Stimulated activated CD8-positive, alpha-beta memory T cell treated with anti-CD3 and anti-CD28 coated beads, Interleukin-15, amount 100 ng/mL, for 48 hours (primary cell): ENCODE measurements at places on chromosomes 11 and 22.

- no peak for DNase-seq
Observed at GRCh38 chr11:46247659-46248058, 29.8 kb upstream of the CREB3L1 start.

GRCh38 chr22:35660291-35661127 is 12.3 kb downstream of the APOL6 start:
- DNase-seq, result no peak

DNA sequence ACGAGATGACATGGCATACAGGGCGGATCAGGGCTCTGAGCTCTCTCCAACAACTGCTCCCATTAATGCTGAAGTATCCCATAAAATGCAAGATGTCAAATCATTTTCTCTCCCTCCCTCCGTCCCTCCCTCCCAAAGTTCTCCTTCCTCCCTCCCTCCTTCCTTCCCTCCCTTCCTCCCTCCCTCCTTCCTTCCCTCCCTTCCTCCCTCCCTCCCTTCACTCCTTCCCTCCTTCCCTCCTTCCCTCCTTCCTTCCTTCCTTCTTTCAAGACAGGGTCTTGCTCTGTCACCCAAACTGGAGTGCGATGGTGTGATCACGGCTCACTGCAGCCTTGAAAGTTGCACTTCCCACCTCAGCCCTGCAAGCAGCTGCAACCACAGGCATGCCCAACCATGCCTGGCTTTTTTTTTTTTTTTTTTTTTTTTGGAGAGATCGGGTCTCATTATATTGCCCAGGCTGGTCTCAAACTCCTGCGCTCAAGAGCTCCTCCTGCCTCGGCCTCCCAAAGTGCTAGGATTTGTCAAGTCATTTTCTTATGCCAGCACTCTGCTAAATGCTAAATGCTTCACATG is 38.2 kb downstream of the TXN2 start:
- no peak for DNase-seq

DNA sequence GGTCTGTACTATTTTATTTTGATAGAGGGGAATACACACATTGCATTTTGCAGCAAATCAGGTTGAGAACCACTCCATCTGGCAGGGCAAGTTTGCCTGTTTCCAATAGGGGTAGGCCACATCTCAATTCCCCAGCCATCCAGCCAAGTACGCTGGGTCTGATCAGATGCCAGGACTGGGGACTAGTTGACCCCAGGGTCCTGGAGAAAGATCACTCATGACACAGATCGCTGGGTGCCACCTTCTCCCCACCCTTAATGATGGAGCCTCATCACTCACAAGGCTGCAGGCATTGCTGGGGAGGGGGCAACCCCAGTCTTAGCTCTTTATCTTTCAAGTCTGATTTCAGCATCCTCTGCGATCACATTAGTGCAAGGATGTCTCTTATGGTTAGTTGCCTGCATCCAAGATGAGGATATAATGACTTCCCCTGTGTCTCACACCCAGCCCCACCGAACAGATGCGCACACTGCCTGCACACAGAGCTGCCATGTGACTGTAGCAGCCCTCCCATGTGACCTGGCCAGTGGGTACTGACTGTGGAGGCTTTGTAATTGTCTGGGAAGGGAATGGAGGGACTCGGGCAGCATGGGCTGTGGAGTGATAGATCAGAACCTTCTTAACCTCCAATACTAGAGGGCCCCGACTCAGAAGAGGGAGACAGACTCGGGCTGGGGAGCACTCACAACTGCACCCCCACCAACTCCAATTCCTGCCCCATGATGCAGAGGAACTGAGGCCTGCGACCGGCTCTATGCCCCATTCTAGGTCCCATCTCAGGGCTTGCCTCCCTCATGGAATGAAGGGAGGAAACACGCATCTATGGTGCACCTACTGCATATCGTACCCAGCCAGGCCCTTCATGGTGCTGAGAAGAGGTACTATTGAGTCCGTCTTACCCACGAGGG is 155.8 kb downstream of the DSCAML1 start:
- DNase-seq, result no peak

DNA sequence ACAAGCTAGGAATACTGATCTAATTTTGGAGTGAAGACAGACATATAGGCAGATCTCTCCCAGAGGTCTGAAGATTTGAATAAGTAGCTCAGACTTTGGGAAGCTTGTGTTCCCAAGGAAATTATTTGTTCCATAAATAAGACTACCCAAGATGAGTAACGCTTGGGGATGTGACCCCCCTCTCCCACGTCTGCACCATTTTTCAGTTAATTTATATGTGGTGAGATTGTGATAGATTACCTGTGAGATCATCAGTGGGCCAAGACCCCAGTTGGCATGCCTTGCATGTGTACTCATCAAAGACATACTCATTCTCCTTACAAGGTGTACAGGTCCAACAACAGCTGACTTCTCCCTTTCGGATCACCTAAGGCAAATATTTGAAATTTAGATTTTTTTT is 252.8 kb upstream of the CTSC start:
- no peak for DNase-seq

DNA sequence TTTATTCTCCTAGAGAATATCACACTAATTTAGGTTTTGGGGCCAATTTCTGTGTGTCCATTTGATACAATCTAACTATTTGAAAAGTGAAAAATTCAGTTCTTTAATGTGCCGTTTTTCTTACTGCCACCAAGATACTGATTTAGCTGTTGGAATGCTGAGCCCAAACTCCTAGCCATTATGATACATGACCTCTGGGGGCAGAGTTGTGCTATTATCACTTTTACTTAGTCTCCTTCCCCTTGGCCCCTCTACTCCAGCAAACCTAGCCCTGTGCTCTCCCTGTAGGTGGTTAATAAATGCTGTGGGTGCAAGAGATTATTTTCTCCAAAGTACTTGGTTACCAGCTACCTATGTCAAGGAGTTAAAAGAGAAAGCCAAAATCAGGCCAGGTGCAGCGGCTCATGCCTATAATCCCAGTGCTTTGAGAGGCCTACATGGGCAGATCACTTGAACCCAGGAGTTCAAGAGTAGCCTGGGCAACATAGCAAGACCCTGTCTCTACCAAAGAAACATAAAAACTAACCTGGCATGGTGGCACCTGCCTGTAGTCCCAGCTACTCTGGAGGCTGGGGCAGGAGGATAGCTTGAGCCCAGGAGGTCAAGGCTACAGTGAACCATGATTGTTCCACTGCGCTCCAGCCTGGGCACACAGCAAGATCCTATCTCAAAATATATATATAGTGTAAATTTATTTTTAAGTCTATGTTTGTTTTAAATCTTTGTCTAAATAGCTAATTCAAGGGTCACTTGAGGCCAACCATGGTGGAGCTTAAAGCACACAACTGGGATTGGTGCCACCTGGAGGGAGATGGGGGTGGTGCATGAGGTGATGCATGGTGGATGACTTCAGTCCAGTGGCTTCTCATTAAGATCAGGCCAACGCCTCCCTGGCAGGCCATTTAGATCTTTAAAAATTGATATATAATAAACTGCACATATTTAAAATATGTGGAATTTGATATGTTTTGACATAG is 193.2 kb upstream of the PLET1 start:
- DNase-seq, result no peak

DNA sequence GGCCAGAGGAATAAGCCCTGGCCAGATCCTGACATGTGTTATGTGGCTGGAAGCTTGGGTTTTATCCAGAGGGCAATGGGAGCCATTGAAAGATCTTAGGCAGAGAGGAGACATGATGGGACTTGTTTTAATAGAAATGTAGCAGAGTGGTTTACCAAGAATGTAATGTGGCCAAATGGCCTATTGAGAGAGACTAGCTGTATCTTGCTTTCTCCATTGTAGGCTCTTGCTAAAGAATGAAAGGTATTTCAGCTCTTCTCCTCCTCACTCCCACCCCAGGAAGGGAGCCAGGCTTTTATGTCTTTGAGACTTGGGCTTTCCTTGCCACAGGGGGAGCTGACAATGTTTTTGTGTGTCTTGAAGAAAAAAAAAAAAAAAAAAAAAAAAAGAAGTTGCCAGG is 82.3 kb downstream of the TRIM29 start:
- no peak for DNase-seq

DNA sequence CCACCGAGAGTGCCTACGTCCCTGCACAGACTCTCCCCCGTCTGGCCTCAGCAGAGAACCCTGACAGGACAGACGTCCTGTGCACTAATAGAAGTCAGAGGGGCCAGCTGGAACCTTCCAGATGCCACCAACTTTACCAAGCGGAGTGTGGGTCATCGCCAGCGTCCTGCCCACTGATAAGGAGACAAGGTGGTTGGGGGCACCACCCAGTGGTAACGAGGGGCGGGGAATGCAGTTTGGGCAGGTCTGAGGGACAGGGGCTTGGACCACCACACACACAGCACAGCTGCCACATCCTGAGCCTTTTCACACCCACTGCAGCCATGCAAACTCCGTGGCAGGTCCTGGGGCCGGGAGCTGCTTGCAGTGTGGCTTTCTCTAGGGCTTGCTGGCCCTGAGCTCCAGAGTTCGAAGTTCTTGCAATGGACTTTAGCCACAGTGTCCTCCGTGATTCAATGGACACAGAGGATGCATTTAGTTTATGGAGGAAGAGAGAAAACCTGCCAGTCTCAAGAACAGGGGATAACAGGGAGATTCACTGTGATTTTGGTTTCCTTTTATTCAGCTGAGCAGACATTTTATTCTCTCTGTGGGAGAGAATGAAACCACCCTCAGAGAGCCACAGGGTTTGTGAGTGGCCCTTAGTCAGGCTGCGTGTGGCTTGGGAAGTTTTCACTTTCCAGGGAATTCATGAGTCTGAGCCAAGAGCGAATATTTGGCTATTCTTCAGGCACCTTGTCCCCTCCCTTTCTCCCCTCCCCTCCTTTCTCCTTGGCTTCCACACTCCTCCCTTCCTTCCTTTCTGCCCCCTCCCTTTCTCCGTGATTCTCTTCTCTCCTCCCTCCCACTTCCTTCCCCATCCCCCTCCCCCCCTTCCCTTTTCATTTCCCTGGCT is 13.1 kb downstream of the MRGPRG start:
- no peak for DNase-seq

- DNase-seq, result no peak
Observed at GRCh38 chr11:100684101-100685065, 2.7 kb upstream of the ARHGAP42 start.

DNA sequence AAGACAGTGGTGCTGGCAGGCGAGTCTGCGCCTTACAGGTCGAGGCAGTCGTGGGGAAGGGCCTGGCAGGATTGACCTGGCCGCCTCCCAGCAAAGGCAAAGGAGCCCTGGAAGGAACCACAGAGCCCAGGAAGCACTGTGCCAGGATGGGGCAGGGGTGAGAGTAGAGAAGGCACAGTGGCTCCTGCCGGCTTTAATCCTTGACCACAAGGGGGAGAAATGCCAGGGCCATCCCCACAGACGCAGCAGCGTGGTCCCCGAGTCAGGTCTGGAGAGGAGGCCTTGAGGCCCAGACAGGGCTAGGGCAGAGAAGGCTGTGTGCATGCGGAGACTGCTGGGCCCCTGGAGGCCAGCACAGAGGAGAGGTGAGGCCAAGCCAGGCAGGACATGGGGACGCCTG is 9.9 kb upstream of the NDUFS8 start:
- DNase-seq, result no peak

GRCh38 chr11:56558574-56558973 is 15.5 kb upstream of the OR5M11 start:
- DNase-seq, result no peak

DNA sequence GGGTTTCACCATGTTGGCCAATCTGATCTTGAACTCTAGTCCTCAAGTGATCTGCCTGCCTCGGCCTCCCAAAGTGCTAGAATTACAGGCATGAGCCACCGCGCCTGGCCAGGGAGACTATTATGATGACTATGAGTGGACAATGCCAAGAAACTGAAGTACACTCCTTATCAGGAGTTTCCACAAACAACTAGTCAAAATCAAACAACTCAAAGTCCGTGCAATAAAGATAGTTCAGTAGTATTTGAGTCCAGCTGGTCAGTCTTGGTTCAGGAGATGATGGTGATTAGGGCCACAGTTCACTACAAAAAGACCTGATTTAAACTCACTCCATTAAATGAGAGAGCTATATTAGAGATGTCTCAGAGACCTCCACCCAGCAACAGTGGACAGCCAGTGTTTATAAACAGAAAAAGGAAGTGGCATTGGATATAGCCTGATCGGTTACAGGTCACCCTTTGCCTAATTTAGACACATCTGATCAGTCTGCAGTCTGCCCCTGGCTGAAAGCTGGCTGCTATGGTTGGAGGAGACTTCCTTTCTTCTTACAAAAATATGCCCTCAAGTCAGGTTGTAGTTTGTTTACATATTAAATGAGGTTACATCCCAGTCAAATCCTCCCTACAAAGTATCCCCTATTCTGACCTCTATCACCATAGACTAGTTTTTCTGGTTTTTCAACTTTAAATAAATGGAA is 17.0 kb downstream of the CD3E start:
- no peak for DNase-seq

DNA sequence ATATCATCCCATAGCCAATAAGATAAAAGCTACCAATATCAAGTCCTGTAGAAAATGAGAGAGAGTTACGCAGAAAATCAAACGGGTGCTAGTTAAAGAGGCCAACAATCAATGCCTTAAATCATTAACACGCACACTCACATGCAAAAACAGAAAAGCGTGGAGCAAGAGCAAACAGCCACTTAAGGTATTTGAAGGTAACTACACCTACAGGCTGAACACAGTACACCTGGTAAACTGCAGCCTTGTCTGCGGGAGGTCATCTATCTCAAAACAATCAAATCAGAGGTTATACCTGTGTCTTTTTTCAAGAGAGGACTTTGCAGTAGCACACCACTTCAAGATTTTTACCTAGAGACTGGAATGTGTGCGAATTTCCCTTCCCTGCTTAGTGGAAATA is 23.6 kb downstream of the SLC35F2 start:
- DNase-seq, result no peak

DNA sequence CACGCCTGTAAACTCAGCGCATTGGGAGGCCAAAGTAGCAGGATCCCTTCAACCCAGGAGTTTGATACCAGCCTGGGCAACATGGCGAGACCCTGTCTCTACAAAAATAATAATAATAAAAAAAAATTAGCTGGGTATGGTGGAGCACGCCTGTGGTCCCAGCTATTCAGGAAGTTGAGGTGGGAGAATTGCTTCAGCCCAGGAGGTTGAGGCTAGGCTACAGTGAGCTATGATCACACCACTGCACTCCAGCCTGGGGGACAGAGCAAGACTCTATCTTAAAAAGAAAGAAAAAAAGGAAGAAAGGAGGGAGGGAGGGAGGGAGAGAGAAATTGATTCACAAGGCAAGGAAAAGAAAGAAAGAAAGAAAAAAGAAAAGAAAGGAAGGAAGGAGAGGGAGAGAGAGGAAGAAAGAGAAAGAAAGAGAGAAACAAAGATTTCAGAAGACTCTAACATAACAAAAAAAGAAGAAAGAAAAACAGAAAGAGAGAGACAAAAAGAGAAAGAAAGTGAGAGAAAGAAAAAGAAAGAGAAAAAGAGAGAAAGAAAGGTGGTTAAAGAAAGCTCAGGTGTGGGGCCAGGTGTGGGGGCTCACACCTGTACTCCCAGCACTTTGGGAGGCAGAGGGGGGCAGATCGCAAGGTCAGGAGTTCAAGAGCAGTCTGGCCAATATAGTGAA is 37.3 kb upstream of the MYH9 start:
- DNase-seq, result no peak

DNA sequence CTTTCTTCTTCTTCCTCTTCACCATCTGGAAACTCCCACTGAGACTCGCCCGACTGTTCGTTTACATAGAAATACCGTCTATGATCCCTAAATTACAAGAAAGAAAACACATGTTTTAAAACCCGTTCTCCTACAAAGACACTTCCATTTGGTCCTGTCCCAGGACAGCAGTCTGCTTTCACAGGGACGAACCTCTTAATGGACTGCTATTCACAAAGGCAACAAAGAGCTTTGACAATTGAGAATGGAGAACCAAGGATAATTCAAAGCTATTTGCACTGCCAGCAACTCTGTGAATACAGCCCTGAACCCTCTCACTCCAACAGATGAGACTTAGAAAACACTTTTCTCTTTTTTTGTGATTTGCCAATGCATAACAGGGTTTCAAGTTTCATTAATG is 16.3 kb upstream of the AGBL2 start:
- DNase-seq, result no peak
